ENCODE measurements at places on chromosomes 1 and 21.

- no peak for DNase-seq
Measured at GRCh38 chr1:11238311-11238710, 24.0 kb downstream of the MTOR start.

DNA sequence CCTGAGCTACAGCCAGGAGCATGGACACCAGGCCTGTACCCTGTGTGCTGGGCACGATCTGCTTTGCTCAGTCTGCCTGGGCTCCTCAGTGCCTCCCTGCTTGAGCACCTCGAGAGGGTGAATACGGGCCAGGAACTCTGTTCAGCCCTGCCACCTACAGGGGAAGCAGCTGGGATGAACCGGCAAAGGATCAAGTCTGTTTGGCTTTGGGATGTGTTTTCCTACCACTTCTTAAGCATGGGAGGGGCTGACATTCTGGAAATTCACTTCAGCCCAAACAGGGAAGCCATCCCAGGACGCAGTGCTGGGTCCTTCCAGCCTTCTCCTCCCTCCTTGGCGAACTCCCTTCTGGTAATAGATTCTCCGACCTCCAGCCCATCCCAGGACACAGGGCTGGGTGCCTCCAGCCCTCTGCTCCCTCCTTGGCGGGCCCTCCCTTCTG lies 55.8 kb upstream of the SELENON start:
- no peak for DNase-seq

- no peak for DNase-seq
Measured at GRCh38 chr1:26015358-26015757, 6.2 kb upstream of the EXTL1 start.

- DNase-seq: no peak
Measured at GRCh38 chr1:219741011-219741970, 128.4 kb upstream of the ZC3H11B start.

Data from CD4-positive, alpha-beta T cell treated with Interleukin-15 for 4 hours (primary cell).